ENCODE measurements at places on chromosomes 6 and 20.

DNA sequence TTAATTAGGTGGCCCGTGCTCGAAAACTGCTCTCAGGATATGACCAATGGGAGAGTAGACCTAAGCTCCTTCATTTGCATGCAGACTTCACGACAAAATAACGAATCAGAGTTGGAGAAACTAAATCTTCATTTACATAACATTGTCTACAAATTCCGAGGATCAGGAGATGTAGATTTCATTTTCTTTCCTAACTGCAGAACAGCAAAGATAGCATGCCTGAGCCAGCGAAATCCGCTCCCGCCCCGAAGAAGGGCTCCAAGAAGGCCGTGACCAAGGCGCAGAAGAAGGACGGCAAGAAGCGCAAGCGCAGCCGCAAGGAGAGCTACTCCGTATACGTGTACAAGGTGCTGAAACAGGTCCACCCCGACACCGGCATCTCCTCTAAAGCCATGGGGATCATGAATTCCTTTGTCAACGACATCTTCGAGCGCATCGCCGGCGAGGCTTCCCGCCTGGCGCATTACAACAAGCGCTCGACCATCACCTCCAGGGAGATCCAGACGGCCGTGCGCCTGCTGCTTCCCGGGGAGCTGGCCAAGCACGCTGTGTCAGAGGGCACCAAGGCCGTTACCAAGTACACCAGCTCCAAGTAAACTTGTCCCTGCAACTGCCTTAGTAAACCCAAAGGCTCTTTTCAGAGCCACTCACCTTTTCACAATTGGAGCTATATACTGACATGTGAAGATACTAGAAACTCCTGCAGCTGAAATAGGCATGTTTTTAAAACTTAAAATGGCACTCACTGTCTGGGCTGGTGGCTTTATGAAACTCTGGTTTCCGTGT is 96.5 kb downstream of the HFE start:
- no peak for DNase-seq

DNA sequence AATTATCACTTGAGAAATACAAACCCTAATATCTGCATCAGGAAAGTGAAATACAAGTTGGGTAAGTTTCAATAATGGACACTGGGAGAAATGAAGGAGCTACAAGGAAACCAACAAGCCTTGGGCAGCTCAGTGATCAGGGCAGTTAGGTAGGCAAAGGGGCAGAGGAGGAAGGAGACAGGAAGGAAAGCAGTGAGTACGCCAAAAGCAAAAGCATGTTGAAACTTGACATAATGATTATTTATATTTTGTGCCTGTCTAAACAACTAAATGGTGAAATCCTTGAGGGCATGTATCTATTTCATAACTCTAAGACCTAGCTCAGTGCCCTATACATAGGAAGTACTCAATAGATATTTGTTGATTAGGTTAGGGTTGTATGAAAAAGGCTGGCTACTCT is 23.3 kb downstream of the PXT1 start:
- no peak for DNase-seq

GRCh38 chr6:159257846-159258245 is 88.6 kb downstream of the FNDC1 start:
- DNase-seq: no peak

DNA sequence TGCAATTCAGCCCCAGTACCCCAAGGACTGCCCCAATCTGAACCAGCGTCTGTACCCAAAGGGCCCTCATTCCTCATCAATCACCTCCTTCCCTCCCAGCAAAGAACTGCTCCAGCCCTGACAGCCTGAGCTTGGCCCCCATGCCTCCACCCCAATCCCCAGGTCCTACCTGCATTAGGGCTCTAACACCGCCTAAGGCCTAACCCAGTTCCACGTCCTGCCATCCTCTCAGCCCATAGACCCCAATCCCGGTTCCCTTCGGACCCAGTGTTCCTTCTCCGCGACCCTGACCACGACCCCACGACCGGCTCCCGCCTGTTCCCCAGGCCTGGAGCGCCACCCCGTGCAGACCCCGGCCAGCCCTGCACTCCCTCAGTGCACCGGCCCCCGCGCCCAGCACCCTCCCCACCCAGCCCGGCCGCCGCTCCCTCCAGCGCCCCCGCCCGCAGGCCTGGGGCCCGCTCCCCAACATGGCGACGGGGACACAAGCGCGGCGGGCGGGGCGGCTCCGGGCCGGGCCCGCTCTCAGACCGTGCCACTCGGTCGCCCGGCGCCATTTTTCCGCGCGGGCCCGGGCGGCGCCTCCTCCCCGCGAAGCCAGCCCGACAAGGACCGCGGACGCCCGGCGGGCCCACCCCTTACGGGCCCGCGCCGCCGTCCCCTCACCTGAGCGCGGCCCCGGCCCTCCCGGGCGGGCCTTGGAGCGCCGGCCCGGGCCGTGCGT is 483 bp downstream of the NCOA6 start:
- DNase-seq: peak; percentile 15

DNA sequence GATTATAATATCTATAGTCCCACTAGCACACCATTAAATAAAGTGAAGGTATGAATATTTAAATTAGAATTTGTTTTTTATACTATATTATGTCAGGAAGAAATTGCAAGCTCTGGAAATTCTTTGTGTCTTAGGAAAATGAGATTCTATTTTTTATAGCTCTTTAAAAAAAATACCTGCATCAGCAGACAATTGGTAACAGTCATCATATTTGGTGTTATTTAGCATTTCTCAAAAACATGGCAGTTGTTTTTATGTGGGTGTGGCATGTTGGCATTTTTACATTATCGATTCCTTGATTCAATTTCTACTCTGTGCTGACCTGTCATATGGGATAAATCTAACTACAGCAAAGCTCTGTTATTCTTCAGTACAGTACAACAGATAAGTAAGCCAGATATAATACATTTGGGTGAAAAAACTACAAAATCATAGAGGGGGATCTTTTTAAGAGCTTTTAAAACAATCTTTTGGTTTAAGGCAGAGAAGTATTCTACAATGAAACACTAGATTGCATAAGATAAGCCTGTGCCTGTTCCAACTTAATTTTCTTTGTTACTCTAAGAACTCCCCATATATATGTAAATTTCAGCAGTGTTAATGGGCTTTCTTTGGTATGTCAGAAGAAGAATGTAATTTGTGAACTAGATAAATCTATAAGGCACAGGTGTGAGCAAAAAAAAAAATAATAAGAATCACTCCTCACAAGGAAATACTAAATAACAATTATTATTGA is 71.5 kb downstream of the LAMA2 start:
- no peak for DNase-seq

DNA sequence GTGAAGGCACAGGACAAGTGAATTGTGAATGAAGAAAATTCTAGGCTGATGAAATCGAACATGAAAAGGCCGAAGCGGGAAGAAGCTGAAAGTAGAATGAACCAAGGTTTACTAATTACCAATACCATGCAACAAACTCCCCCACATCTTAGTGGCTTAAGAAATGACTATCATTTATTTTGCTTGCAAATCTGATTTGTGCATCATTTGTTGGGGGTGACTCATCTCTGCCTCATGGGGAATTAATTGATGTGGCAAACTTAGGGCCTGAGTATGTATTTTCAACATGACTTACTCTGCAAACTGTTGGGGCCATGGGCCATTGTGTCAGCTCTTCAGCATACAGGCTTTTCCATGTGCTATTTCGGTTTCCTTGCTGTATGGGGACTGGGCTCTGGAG is 26.8 kb downstream of the PPP1R14C start:
- no peak for DNase-seq

GRCh38 chr6:52416629-52417151 is 3.5 kb upstream of the EFHC1 start:
- peak; percentile 83 for DNase-seq

GRCh38 chr6:22072949-22073348 is 223.9 kb downstream of the PRL start:
- DNase-seq: no peak

DNA sequence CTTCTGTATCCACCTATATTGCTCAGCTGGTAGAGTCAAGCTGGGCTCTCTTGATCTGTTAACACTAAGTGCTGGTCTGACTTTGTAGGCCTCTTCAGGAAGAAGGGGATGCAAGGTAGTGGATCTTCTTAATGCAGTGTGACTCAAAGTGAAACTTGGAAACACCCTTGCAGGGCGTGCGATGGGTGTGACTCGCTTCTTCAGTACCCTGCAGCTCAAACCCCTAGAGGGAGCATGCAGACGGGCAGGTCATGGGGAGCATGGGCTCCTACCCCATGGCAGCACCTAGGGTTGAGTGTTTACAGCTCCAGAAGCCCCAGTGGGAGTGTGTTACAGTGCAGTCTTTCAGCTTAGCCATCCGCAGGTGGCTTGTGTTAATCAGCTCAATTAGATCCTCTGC is 757 bp upstream of the SAMD3 start:
- DNase-seq: no peak

- DNase-seq: no peak
Measured at GRCh38 chr20:4802527-4802926, 80.8 kb downstream of the PRND start.
